ENCODE measurements at places on chromosomes 6 and 20.

- no peak for DNase-seq
These were observed 40.3 kb downstream of the TRERF1 start for GRCh38 chr6:42411406-42411805.

GRCh38 chr20:36579996-36580545, 6.7 kb downstream of the TGIF2 start:
- DNase-seq: no peak

DNA sequence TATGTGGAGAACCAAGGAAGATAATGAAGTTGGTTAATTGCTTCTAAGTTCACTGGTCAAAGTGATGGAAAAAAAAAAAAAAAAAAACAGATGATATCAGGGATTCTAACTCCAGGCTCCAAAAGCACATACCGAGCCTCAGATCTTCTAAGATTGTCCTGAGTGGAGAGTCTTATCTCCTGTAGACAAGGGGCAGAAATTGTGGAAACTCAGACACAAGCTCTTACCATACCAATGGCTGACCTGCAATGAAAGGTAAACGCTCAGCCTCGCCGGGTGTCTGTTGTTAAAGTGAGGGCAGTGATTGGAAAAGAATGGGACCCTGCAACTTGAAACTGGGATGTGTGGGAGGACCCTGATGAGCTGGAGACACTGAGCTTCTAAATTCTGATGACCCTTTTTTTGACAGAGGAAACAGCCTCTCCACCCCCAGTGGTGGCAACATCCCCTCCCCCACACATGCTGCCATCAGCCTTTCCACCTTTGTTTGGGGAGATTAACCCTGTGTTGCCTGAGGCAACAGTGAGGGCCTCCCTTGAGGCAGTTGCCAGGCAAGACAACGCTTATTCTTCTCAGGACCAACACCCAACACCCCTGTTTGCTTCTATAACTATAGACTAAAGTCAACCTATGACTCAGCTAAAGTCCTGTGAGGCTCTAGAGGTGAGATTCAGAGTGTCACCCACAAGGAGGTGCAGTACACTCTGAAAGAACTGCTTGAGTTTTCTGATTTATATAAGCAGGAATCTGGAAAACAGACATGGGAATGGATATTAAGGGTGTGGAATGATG, 154.0 kb downstream of the THBS2 start:
- DNase-seq: no peak

DNA sequence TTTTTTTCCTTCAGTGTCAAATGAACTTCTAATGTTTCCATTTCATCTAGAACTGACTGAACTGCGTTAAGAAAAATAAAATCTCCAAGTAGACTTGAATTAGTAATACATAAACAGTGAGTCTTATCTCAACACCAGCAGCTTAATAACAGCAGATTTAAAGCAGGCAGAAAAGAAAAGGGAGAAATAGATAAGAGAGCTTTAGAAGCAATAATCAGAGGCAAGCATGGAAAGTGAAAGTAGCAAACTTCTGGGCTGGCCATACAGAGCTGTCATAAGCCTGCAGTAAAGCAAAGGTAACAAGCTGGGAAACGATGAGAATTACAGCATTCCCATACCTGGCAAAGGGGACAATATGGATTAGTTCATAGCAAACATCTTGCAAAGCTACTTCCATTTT, 16.9 kb upstream of the ANGPT4 start:
- no peak for DNase-seq

DNA sequence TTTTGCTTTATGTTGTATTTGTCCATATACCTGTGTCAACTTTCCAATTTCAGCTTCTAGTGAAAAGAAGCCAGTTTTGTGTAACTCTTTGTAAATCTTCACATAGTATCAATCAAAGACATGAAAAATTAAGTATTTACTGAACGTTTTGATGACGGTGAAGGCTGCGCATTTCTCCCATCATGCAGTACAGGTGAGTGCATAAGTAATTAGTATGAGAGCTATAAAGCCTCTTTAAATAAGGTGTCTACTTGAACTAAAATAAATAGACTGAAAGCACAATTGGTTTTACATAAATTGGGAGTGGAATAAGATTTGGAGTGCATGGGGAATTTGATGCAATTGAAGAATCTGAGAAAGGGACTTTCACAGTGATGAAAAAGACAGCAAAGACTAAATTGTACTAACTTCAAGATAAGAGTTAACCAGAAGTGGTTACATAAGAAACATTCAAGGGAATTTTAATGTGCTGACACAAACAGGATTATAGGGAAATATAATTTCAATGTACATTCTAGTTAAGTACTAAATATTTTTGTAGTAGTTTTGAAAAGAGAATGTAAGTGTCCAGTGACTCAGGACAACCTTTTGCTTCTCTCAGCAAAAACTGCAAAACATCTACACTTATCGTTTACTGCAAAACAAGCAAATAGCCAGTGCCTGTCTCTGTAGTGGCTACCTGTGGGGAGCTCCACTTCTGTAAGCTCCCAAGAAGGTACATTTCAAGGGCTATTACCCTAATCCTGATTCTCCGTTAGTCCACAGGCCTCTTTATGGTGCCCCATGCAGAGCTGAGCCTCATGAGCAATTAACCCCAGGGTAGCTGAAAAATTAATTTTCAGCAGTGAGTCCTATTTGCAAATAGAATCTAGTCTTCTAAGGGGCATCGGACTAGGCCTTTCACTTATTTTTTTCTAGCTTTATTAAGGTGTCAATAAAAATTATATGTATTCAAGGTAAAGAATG, 13.0 kb downstream of the TENT5A start:
- no peak for DNase-seq

Data from hypothalamus (tissue), 51 donors.